Cortex of kidney (tissue), 1 donor: ENCODE measurements at places on chromosomes 16 and 17.

GRCh38 chr17:2302778-2303203 lies 794 bp downstream of the SMG6 start:
- DNase-seq, result no peak

GRCh38 chr16:70735141-70735979 lies 49.5 kb upstream of the MTSS2 start:
- DNase-seq, result no peak

DNA sequence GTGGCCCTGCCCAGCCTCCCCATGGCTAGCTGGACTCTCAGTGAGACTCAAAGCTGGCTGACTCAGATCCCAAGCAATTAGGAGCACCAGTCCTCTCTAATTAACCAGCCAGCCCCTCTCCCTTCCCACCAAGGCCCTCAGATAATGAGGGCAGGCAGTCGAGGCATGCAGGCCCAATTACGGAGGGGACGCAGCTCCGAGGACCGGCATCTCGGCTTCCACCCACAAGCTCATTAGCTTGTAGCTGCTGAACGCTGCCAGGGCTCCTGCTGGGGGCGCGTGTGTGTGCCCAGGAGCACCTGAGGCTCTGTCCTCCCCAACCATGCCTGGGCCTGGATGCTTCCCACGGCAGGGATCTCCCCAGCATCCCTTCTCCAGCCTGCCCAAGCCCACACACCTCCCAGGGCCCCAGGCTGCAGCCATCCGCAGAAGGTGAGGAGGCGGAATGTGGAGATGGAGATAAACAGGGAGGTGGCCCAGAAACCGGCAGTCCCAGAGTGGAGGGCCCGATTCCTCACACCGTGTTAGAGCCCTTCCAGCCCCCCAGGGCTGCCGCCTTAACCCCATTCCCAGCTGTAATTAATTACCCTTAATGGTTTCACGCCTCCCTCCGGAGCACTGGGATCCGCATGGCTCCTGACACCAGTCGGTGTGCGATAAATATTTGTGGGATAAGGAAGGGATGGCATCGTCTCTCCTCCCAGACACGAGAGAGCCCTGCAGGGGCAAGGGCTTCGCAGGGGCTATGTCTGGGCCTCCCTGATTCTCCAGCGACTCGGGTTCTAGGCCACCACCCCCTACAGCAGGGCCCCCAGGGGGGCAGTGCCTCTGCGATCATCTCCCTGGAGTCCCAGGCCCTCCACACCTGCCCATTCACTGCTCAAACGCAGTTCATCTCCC lies 42.2 kb downstream of the RPH3AL start:
- no peak for DNase-seq

- no peak for DNase-seq
Observed at GRCh38 chr17:74543891-74544760, 1.8 kb downstream of the CD300C start.

DNA sequence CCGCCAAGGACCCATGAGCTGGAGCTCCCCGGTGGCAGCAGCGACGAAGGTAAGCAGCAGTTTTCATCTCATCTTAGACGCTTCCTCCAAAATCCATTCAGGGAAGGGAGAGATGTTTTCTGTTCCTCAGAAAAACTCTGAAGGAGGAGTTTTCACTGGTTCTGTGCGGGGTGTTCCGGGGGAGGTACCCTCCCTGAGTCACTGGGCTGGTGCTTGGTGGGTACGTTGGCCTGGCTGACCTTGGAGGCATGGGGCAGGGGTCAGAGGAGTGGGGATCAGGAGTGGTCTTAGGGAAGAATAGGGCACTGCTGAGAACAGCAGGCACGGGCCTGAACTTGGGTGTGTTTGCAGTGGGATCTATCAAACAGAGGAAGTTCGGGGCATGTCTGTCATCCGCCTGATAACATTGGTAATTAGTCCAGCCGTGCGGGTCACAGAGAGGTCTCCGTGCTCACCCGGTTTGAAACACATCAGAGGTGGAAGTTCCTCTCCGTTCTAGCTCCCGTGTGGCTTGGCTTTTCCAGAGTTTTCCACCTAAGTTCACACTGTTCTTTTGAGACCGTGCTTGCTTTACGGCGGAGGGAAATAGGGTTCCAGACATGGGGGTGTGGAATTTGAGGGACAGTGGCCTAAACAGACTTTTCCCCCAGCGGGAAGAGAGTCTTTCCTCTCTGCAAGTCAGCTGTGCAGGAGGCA lies 59.6 kb upstream of the CIBAR2 start:
- no peak for DNase-seq

- DNase-seq, result no peak
Observed at GRCh38 chr17:50214976-50215760, 13.7 kb upstream of the COL1A1 start.

GRCh38 chr17:62597920-62598319 lies 29.6 kb upstream of the MRC2 start:
- DNase-seq, result no peak

GRCh38 chr17:48624544-48625494 lies 1.3 kb downstream of the HOXB9 start:
- no peak for DNase-seq

DNA sequence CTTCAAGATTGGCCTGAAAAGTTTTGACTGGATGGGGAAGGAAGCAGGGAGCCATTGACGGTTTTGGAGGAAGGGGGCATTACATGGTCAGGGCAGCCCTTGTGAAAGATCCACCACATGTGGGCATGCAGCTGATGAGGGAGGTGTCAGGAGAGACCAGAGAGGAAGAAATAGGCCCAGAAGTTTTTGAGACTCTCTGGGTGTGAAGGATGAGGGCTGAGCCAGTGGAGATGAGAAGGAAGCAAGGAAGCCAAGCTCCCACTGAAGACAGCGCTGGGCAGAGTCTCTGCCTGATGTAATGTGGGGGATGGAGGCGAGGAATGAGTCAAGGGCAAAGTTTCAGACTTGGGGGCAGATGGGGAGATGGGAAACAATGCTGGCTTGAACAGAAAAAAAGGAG lies 530 bp downstream of the CCL17 start:
- DNase-seq, result no peak

DNA sequence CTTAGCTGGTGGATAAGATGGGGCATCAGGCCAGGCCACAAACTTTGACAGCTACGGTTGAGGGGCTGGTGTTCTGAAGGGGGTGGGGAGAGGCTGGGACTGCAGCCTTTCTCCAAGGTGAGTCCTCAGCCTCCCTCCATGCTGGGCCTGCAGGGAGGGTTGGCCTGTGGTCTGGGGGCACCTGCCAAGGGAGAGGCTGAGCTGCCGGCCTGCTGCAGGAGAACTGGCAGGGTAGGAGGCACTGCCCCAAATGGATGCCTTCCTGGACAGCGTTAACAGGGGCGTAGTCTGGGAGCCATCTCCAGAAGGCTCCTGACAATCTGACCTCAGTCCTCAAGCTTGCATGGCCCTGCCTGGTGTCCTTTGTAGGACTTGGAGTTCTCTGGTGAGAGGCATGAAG lies 5.1 kb downstream of the ELMO3 start:
- DNase-seq, result no peak

GRCh38 chr17:8898126-8898525 lies 30.7 kb upstream of the PIK3R6 start:
- no peak for DNase-seq

- no peak for DNase-seq
Observed at GRCh38 chr16:29696881-29697331, 17.9 kb downstream of the QPRT start.

DNA sequence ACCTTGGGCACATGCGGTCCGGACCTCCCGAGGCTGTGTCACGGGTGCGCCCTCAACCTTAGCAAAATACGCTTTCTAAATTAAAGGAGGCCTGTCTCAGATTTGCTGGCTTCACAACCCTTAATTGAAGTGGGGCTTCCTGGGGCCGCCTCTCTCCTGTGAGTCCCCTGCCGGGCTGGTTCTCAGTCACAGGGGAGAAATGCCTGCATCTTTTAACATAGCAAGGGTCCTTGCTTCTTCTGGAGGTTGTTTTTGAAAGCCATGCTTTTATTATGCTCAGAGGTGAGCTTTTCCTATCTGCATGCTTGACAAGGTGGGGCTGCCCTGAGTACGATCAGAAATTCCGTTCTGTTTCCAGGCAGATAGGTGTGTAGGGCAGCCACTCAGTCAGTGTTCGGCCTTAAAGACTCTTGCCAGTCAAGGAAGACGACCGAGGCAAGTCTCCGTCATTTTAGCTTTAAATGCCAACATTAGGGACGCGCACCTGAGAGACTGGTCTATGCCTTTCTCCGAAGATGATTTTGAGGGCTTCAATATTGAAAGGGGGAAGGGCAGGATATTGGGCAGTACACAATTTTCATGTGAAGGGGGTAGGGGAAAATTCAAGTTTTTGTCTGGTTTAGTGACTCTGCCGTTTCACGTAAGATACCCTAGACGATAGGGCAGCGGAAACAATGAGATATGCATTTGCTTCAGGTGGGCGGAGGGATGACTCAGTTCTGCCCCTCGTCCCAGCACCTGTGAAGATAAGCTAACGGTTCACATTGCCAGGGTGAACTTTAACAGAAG lies 5.5 kb upstream of the SLC7A5 start:
- DNase-seq, result no peak

DNA sequence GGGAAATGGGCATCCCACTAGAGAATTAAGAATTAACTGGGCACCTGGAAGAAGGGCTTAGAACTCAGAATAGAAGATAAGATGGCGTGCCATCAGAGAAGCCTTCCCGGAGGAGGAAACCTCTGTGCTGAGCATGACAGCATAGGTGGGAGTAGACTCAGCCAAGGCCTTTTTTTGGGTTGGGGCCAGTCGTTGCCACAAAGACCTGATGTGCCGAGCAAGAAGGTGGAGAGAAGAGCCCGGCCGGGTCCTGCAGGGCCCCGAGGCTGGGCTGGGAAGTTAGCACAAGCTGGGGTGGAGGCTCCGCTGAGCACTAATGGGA lies 1.1 kb upstream of the RAB11FIP4 start:
- DNase-seq, result no peak

DNA sequence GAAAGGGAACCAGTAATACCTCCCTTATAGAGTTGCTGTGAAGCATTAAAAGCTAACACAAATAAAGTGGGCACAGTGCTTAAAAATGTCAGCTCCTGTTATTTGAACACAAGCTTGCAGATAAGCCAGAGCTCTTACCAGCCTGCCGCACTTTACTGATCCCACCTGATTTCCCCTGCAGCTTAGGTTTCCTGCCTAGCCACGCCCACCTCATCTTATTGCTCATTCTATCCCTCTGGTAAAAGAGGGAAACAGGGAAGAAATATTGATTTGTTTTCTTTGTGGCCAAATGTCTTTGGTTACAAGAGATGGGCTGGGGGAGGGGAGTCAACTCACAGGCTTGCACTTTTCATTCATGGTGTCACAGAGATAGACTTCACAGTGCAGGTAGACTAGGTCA lies 9.6 kb upstream of the GP2 start:
- no peak for DNase-seq

- DNase-seq, result no peak
Observed at GRCh38 chr16:89795676-89796075, 20.8 kb downstream of the FANCA start.

DNA sequence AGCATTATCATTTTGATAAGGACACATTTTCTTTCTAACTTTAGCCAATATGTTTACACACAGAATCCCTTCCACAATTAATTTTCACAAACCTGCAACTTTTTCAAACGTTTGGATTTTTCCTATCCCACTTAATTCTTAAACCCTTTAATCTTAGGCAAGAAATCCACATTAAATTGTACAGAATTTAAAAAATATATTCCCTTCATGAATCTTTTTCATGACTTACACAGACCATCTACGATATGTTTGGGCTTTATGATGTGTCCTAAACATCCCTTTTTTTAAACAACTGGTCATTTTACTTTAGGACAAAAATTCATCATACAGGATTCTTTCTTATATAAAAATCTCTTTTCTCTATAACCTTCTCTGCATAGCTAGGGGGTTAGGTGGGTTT lies 241.5 kb upstream of the CNTNAP4 start:
- DNase-seq, result no peak

DNA sequence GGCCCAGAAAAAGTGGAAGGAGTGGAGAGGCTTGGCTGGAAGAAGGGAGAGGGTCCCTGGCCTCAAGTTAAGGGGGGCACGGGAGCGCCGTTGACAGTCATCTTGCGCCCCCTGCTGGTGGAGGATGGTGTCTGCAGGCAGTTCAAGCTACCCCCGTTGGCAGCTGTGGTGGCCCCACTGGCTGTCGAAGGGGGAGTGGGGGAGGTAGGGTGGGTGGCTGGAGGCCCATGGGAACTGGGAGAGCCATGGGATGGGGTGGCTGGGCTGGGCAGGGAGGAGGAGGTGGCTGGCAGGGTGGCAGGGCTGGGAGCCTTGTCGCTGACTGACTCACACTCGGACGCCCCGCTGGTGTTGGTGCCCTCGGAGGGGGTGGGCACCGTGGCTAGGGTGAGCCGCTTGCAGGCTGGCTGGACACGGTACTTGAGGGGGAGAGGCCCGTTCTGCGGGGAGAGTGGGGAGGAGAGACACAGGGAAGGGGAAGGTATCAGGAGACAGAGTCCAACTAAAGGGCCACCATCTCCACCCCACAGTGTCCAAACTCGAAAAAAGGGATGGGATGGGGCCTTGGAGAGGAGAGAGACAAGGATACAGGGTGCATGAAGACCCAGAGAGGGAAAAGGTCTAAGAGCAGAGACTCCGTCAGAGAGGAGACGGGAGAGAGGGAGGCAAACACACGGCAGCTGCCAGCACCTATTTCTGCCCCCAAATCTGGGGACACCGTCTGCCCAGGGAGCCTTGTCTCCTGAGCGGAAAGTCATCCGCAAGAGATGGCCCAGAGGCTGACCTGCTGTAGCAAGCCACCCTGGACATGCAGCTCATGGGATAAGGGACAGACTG lies 5.2 kb downstream of the CISD3 start:
- DNase-seq, result no peak

GRCh38 chr17:73359352-73359751 lies 47.6 kb upstream of the CDC42EP4 start:
- no peak for DNase-seq

GRCh38 chr17:28189667-28190066 lies 129.3 kb upstream of the TMEM97 start:
- no peak for DNase-seq

DNA sequence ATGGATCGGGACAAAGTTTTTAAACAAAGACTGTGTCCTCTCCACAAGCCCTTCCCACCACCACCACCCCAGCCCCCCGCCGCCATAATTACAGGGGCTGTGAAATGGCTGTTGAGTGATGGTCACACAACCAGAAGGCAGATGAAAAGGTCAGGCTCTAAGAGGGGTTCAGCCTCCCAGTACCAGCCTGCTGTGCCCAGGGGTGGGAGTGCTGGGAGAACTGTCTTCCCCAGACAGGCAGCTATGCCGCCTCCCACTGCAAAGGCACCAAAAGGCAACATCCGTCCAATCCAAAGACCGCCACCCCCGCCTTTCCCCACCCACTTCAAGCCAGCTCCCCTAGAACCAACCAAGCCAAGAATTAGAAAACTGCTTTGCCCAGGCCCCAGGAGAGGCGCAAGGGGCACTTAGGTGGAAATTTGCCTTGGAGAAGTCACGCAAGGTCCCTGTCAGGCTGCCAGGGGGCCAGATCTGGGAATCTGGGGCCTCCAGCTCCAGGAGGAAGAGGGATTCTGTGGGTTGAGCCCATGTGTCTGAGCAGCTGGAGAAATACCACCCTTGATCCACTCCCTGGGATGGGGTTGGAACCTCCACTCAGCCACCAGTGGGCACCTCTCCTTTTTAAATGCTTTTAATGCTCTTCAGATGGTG lies 14.4 kb downstream of the CARHSP1 start:
- no peak for DNase-seq

DNA sequence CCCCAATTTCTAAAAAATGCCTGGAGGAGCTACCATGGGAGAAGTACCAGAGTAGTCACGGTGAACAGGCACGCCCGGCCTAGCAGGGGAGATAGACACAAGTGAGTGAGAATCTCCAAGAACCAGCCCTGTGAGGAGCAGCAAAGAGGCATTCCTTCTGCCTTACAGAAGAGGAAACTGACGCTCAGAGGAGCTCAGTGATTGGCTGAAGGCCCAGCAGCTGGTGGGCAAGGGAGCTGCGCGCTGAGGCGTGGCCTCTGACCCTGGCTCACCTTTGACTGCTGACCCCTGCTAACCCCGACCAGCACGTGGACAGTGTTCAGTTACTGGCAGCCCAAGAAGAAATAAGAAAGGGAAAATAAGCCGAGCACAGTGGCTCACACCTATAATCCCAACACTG lies 1.8 kb downstream of the C16orf96 start:
- DNase-seq, result no peak
